Gastrocnemius medialis (tissue), 4 donors: ENCODE measurements at places on chromosomes 3 and 15. TPM values are rescaled to one million over a fixed set of nuclear protein-coding genes. Genes with fewer than 3 reads are reported as not detected.

Gene OSTN
- total RNA-seq: not detected

Gene LMAN1L
- total RNA-seq: not detected

Gene CMTM7
- total RNA-seq: 2.1 TPM

Gene ITPR1
- 21.7 TPM for total RNA-seq

Gene CELSR3
- 0.05 TPM for total RNA-seq

Gene ZNF385D
- total RNA-seq: 0.47 TPM

Gene CCDC33
- total RNA-seq: not detected

Gene TEX9
- total RNA-seq: not detected

Gene SNRK
- total RNA-seq: 29.0 TPM

Gene SLC38A3
- 8.9 TPM for total RNA-seq

Gene TGM5
- total RNA-seq: 1.4 TPM

Gene RBP2
- not detected for total RNA-seq

Gene CA12
- total RNA-seq: not detected

Gene CIB2
- total RNA-seq: 14.4 TPM
